Pulmonary artery endothelial cell (primary cell): ENCODE measurements at places on chromosomes 3 and 15. TPM values are rescaled to one million over a fixed set of nuclear protein-coding genes. Genes with fewer than 3 reads are reported as not detected.

Gene MAPK6
- 38.1 and 45.2 TPM in 2 replicates for total RNA-seq

Gene CTXND1
- not detected in 2 replicates for total RNA-seq

Gene CKMT1B
- not detected in 2 replicates for total RNA-seq

Gene P2RY14
- total RNA-seq, result not detected in 2 replicates

DNA sequence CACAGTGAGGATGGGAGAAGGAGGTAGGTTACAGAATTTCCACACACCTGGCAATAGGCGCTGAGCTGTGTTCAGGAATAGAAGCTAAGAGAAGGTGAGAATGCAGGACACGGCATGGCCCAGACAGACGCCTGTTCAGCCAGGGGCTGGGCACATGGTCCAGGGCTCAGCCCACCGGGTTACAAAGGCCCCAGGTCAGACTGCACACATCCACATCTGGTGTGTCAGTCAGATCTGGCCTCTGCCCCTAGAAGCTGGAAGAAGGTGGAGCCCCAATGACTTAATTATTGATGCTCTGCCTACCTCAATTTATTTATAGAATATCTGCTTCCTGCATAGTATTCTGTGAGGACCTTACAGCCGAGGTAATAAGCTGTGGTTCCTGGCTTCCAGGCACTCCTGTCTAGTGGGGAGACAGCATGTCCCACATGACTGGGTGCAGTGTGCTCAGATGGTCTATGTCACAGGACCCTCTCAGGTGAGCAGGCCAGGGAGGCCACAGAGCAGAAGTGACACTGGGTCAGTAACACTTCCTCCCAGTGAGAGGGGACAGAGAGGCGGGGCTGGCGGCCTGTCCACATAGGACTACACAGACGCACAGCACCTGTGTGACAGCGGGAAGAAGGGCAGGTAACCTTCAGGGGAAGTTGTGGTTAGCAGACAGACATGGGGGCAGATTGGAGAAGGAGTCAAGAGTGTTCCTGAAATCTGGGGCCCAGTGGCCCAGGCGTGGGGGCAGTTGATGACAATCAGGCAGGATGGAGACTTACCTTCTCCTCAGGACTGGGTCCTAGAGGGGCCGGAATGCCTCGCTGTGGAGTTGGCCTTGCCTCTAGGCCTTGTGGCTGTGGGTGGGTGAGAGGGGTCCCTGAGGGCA is 38.6 kb upstream of the PLXNA1 start:
- no peak for DNase-seq

DNA sequence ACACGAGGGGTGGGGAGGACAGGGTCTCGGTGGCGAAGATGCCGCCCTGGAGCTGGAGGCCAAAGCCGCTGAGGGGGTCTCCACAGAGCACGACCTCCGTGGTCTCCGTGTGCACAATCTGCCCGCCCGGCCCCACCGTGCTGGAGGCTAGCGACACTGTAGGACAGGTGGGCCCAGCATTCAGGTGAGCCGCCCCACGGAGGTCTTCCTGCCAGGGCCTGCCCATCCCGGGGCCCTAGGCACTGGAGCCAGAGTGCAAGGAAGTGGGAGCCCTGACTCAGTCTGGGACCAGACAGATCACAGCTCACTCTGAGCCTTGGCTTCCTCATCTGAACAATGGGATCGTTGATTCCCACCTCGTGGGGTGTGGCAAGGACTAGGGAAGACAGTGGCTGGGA is 25.8 kb downstream of the GRIP2 start:
- no peak for DNase-seq

DNA sequence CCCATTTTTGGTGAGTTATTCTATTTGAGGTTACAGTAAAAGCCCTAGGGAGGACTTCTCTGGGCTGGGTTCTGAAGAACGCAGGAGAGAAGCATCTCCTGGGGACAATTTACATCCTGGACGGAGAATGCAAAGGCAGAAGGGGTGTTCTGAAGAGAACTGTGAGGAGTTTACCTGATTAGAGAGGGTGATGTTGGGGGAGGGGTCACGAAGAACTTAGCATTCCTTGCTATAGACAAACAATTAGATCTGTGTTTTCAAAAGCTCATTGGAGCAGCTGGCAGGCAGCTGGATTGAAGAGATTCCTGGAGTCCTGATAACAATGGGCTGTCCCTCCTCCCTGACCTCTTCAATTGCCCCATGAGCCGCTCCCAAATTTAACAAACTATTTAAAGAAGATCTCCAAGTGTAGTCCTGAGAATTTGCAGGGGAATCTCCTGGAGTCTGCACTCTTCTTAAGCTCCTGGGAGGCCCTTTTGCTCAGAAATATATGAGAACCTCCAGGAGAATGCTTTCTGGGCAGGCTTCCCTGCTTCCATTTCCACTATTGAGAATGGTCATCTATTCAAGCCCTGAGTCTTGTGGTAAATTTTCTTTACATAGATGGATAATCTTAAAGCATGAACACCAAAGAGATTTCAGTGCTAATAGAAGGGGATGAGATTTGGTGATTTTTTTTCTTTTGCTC is 55.3 kb downstream of the ARHGAP31 start:
- DNase-seq, result no peak

DNA sequence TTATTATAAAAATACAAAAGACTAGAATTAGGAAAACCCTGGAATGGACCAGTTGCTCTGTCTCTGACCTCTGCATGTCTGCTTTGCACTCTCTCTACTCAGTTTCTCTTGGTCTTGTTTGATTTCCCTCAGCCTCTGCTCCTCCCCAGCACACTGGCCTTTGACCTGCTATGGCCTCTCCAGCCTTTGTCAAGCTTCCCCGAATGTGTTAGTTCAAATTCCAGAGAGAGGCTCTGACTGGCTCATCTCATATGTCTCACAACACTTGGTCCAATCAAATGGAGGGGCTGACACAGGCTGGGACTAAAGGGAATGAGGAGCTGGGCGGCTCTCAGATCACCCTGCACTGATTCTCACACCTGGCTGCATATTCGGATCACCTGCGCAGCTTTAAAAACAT is 52.4 kb upstream of the CMTM8 start:
- DNase-seq, result no peak

DNA sequence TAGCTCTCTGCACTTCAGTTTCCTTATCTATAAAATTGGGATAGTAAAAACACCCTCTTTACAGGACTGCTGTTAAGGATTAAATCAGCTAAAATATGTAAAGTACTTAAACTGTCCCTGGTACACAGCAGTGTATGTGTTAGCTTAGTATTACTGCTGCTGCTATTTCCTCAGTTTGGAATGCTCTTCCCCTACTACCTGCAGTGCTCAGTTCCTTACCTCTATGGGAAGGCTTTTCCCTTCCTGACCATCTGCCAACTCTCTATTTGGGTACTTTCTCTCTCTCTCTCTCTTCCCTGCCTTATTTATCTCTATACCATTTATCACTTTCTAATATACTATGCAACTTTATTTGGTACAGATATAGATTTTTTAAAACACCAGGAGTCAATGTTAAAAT is 26.5 kb downstream of the KPNA4 start:
- no peak for DNase-seq

GRCh38 chr3:156760333-156760732 is 65.8 kb upstream of the LEKR1 start:
- no peak for DNase-seq

- no peak for DNase-seq
Measured at GRCh38 chr3:51928438-51928837, 13.3 kb downstream of the RRP9 start.

- no peak for DNase-seq
Measured at GRCh38 chr3:23840521-23840920, 34.8 kb downstream of the UBE2E1 start.

DNA sequence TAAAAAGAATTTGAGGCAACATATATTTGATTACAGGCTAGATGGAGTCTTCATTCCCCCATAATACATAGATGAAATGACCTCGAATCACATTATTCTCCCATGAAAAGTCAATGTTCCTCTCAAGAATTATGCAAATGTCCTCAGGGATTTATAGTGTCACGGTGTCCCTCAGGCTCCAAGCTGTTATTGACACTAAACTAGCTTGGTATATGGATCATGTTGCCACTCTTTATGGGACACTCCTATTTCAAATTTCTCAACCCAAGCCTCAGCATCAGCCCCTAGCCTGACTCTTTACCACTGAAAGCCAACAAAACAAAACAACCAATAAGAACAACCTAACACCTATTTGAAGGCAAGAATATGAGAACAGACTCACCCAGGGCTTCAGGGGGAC is 139.8 kb downstream of the TPRG1 start:
- no peak for DNase-seq

- DNase-seq, result no peak
Measured at GRCh38 chr3:79902151-79902550, 134.4 kb upstream of the ROBO1 start.

GRCh38 chr3:125389282-125389681 is 14.2 kb upstream of the ZNF148 start:
- DNase-seq, result no peak

- no peak for DNase-seq
Measured at GRCh38 chr15:41971895-41972252, 483 bp downstream of the EHD4 start.

DNA sequence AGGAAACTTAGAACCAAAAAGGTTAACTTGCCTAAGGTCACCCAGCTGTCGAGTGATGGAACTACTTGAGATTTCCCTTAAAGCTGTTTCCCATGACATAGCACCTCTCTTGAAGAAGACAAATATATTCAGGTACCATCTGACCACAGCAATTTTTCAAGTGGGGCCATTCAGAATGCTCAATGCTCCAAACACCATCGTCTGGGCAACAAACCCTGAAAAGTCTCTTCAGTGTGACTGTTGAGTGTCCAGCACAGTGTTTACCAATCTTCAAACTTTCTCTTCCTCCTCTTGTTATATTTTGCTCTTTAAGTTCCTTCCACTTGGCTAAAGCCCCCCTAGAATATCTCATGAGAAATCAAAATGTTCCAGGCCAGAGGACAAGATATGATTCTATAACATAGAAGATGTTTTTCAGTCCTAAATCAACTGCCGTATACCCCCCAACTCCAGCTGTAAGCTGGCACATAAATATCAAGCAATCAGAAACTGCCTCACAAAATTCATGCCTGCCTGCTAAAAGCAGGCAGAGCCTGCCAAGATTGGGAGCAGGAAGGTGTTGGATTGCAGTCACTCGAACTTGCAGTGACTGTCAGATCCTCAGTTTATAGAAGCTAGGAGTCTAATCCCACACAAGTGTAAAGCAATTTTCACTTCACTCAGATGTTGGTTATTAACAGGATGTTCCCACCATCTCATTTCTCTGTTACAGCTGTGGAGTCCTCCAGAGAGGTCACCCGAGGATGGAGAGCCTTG is 230.5 kb upstream of the MRPL3 start:
- DNase-seq, result no peak

DNA sequence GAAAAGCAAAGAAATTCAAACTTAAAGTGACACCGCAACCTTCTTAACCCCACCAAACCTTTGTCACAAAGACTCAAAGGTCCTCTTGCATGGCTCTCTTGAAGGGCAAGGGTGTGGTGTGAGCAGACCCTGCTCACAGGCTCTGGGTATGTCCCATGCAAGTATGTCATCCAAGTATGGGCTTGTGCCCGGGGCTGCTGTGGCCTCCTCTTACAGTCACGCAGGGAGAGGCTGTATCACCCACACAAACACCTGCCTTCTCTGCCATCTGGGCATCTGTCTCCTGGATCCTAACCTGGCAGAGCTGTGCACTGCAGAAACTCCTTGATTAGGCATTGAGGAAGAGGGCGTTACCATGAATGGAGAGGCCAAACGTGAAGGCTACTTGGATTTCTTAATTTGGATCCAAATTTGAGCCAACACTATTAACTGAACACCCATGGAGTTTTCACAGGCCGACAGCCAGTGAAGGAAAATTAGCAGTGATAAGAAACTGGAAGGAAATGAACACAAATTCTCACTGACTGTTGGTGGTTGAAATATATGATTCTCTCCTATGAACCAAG is 146.6 kb downstream of the DUT start:
- no peak for DNase-seq

DNA sequence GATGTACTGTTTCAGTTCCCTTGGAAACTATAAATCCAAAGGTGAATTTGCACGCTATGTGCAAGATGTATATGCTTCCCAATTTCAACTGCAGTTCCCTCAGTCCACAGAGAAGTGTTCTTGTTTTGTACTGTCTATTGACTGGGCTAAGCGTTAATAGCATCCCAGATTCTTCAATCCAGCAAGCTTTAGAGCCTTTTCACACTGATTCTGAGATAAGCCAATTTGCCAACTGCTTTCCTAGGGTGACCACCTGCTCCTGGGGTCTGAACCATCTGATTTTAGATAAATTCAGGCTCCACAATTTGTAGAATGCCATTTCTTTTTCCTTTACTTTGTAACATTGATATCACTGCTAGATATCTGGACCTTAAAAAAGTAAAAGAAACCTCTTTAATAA is 340.1 kb downstream of the PTPRG start:
- no peak for DNase-seq

DNA sequence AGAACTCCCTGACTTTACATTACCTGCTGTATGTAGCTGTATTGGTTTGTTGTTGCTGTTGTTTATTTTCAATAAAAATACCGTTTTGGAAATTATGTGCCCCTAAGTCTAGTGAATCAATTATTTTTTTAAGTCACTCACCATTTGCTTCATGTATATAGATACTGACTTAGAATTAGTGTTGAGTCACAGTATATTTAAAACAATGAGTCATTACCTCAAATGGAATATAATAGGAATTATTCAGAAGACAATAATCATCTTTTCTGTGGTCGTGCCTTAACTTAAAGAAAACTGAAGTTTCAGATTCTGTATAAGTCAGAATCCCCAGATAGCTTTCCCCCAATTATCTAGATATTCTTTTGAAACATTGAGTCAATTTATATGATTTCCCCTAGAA is 21.0 kb upstream of the ALDH1A2 start:
- DNase-seq, result no peak
